ENCODE measurements at places on chromosomes 7 and 10.

DNA sequence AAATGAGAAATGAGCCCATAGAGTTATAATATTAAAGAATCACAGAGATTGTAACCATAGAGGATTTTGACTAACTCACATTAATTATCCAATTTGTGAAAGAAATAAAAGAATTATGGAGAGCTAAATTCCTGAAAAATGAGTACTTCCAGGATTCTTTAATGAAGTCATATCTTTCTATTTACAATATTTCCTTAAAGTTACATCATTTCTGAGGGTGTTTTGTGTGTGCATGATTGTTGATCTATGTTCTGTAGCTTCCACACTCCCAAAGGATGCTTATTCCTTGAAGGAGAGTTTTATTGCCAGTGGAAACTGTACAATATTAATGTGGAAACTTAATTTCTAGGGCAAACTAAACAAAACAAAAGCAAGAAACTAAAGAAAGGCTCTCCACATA is 299.6 kb downstream of the MDFIC start:
- DNase-seq, result no peak

GRCh38 chr7:88300401-88300945 is 6.2 kb downstream of the STEAP4 start:
- no peak for DNase-seq

DNA sequence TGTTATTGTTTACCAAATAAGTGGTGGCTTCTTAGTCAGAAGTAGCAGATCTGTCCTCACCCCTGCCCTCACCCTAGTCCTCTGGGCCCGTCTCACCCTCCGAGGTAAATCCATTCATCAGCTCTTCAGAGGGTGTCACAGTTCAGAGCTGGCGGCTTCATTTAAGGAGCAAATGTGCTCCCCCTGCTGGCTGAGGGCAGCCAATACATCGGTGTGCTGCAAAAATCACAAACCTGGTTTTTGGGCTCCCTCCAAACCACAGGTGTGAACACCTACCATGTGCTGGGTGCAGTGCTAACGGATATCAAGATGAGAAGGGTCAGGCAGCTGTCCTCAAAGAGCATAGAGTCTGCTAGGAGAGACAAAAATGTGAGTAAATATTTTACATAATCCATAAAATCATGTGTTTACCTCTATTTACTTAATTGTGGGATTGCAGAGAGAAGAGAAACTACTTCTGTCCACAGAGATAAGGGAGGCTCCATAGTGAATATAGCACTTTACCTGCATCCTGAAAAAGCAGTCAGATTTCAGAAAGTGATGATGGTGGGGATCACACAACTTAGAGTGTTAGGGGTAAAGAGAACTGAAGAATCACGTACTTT is 15.5 kb upstream of the CRTAC1 start:
- DNase-seq, result no peak

GRCh38 chr7:24318326-24318725 is 34.3 kb downstream of the NPY start:
- no peak for DNase-seq

GRCh38 chr10:21702633-21703111 is 168.6 kb downstream of the MLLT10 start:
- no peak for DNase-seq

- DNase-seq, result no peak
Observed at GRCh38 chr10:7315906-7316305, 94.9 kb downstream of the SFMBT2 start.

DNA sequence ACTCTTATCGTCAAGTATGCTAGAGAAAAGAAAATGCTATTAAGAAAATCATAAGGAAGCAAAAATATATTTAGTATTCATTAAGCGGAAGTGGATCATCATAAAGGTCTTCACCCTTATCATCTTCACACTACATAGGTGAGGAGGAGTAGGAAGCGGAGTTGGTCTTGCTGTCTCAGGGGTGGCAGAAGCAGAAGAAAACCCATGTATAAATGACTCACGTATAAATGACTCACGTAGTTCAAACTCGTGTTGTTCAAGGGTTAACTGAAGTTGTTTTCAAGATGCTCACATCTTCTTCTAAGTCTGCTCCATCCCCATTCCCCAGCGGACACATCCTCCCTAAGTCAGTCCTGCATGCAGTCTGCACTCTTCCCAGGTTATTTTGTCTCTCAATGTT is 72.4 kb downstream of the SFMBT2 start:
- DNase-seq, result no peak

GRCh38 chr7:37206192-37206591 is 242.5 kb downstream of the ELMO1 start:
- DNase-seq, result no peak

- no peak for DNase-seq
Observed at GRCh38 chr10:13302821-13303555, 3.1 kb upstream of the PHYH start.

DNA sequence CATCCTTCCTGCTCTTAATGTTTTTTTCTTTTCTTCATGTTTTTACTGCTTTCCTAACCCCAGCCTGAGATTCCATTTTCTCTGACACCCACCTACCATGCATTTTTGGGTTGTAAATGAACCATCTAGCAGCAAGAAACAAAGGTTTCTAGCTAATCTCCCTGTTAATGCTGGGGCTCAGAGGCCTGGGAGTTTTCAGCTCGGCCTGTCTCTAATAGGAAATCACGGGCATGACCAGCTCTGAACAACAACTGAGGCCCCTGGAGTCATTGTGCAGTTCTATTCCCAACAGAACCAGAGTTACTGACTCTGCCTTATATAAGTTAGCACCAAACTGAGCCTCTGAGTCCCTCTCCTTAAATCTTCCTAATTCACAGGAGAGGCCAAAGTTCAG is 134.8 kb downstream of the CFAP58 start:
- DNase-seq, result no peak

GRCh38 chr10:87671139-87671815 is 11.6 kb downstream of the PAPSS2 start:
- no peak for DNase-seq

- no peak for DNase-seq
Observed at GRCh38 chr10:74406006-74406405, 255.0 kb downstream of the ADK start.

- no peak for DNase-seq
Observed at GRCh38 chr7:158446281-158446680, 141.3 kb downstream of the PTPRN2 start.

DNA sequence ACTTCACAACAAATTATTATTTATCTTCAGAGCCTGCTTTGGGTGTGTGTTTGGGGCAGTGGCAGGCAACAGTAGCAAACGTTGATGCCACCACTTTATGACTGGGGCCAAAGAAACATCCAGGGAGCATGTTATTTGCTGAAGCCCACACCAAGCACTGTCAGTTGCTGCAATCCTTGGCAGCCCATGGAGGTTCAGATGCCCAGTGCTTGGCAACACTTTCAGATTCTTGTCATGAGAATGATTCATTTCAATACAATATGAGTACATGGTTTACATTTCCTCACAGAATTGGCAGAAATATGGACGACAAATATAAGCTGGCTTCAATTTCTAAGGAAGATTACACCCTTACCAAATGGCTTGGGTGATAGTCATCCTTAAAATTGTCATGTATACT is 46.5 kb upstream of the GLI3 start:
- DNase-seq, result no peak

- no peak for DNase-seq
Observed at GRCh38 chr7:43205171-43205795, 92.8 kb downstream of the HECW1 start.

DNA sequence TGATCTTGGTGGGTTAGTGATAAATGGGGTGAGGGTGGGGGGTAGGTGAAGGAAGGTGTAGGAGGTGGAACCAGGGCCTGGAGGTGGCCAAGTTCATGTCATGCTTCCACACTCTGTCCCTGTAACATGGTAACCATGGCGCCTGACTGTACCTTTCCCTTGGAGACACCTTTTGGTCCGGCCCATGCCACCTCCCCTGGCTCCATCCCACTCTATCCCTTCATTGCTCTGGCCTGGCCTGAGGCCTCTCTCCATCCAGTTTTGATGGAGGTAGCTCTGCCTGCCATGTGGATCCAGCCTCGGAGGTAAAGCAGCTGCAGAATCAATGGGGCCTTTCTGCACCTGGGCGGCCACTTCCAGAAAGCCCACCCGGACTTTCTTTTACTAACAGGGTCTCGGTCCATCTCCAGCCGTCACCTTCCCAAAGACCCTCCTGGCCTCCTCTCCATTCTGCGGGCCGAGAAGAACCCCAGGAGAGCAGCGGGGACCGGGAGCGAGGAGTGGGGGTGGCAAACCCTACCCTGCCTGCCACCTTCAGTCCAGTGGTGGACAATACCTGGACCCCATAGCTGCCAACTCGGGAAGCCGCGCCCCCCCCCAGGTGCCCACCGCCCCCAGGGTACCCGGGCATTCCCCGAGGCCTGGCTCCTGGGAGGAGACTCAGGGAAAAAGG is 504 bp upstream of the TRRAP start:
- DNase-seq, result no peak

DNA sequence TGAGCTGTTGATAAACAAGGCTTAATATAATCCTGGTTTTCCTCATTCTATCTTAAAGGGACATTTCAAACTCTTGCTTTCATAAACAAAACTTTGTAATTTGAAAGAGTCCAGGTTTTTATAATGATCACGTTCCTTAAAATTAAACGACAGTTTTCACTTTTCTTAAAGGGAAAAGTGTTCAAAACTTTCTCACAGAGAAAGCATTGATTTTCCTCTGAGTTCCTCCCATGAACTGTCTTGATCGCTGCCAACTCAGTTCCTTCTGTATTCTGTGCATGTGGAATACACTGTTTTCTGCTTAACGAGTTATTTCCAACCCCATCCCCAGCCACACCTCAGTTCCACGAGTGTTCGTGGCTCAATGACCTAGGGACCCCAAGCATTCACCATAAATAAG is 2.4 kb upstream of the C7orf33 start:
- no peak for DNase-seq

DNA sequence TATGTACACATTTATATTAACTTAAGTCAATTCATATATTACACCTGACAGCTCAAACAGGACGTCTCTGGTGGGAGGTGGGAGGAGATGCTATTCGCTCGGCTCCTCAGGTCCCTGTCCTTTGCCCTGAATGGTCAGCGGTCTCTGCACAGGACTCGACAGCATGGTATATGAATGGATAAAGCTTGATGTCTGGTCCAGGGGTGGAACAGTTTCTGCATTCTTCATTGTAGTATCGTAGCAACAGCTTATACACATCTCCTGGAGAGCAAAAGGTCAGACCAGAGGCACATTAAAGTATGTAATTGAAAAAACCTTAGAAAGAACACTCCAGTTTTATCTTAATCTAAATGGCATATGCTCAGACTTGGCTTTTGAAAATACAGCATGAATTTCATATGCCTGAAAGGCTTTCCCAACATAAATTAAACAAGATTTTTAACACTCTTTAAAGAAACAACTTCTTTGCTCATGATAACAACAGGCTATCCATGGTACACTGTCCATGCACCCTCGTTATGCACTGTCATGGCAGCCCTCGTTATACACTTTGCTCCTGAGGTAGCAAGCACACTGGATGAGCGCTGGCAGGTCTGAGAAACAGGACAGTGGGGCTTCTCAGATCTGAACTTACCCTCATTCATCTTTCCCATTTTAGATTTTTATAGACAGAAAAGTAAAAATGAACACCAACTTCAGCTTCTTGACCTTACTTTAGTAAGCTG is 57.3 kb upstream of the OGDHL start:
- no peak for DNase-seq

DNA sequence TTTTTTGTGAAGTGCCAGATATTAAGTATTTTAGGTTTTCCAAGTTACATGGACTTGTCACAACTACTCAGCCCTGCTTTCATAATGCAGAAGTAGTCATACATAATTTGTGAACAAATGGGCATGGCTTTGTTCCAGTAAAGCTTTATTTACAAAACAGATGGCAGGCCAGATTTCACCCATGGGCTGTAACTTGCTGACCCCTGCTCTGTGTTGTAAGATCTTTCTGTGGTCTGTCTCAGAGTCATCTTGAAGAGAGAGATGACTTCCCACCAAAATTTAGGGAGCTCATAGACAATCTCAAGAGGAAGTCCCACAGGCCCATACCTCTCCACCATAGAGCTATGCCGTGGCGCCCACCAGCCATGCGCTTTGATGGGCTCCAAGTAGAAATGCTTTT is 616.1 kb downstream of the LRMDA start:
- no peak for DNase-seq

- DNase-seq, result no peak
Observed at GRCh38 chr7:24026351-24026750, 257.6 kb upstream of the NPY start.

GRCh38 chr7:44288381-44288685 is 37.1 kb downstream of the CAMK2B start:
- no peak for DNase-seq

DNA sequence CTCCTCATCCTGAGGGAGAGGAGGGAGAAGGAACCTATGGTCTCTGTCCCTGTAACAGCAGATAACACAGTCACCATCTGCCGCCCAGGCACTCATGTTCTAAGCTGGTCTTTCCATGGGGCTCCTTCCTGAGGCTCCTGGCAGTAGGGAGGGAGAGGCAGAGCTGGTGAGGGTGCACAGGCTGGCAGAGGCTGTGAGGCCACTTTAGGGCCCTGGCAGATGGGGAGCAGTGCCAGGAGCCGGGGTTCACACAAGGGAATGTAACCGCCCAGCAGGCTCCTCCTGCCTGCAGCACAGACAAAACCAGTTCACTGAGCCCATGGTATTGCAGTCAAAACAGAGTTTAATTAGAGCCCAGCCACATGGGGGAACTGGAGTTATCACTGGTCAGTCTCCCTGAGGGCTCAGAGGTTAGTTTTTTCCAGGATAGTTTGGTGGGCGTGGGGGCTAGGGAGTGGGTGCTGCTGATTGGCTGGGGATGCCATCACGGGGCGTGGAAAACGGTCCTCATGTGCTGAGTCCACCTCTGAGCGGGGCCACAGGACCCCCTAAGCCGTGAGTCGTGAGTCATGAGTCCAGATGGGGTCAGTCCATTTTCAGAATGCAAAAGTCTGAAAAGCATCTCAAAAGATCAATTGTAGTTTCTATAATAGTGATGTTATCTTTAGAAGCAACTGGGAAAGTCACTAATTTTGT is 499.3 kb upstream of the FOXK1 start:
- DNase-seq, result no peak

DNA sequence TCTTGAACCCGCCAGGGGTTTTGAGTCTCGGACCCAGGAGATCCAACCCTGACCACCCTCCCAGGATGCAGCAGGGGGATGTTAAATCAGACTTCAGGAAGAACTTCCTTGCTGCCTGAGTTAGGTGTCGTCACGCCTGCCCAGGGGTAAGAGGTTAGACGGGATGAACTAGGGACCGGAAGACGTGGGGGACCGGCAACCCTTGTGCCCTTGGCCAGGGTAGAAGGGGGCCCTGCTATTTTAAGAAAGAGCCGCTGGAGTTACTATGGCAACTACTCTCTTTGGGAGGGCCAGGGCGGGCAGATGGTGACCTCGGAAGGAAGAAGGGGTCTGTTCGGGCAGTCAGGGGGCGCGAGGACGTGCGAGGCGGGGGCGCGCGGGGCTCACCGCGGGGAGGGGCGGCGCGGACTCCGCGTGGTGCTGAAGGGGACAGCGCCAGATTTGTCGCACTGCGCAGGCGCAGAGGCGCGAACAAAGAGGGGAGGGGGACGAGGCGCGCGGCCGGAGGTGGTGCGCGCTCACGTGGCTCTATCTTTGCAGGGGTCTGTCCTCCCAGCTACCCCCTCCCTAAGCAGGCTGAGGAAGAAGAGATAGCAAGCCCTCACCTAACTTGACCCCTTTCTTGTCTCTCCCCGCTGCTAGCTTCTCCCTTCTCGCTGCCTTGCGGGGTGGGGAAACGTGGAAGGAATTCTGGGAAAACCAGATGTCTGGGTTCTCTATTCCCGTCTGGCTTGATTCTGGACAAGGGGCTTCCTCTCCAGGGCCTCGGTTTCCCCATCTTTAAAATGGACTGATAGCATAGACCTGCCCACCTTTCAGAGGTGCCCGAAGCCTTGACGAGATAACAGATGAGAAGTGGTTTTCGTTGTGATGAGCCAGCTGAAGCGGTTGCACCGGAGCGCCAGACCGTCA is 940 bp upstream of the PSD start:
- DNase-seq, result no peak

Data from cortex of kidney (tissue), 1 donor.